ENCODE measurements at places on chromosomes 7 and 10.
A peak's percentile ranks its signal among the peaks of the same experiment; 100 is the strongest.

GRCh38 chr10:52314822-52315552 lies 906 bp downstream of the DKK1 start:
- DNase-seq: no peak

DNA sequence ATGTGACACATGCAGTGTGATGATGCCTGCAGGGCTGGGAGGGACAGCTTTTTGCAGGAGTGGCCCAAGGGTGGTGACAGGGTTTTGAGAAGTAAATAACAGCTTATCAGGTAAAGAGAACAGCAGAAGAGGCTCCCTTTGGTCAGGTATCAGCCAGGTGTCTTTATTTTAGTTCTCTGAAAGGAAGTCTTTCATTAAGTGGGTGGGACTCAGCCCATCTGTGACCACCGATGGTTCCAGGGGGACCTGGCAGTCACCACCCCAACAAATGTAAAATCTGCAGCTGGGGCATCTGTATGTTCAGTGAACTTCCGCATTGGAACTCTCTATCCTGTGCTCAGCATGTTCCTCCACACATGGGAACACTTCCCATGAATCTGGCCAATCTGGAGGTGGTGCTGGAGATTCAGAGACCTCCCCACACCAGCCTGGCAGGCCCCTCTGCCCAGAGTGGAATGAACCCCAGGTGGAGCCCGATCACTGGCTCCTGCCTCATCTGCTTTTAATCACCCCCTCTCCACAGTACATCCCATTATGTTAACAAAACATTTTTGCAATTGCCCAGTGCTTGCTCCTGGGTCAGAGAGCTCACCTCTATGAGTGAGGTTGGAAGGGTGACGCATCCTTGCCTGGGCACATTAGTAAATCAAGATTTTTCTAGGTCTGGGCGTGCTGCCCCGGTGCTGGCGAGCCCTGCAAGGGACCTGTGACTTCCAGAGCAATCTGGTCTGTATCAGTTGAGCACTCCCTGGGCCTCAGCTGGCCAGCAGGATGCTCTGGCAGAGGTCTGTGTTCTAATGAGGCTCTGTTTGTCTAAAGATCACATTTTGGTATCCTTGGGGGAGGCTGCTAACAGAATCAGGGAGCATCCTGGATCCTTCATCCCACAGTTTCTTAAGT lies 140.4 kb upstream of the GDF10 start:
- DNase-seq: no peak

- peak; percentile 46 for DNase-seq
Observed at GRCh38 chr7:148941598-148942275, 57.6 kb upstream of the EZH2 start.

DNA sequence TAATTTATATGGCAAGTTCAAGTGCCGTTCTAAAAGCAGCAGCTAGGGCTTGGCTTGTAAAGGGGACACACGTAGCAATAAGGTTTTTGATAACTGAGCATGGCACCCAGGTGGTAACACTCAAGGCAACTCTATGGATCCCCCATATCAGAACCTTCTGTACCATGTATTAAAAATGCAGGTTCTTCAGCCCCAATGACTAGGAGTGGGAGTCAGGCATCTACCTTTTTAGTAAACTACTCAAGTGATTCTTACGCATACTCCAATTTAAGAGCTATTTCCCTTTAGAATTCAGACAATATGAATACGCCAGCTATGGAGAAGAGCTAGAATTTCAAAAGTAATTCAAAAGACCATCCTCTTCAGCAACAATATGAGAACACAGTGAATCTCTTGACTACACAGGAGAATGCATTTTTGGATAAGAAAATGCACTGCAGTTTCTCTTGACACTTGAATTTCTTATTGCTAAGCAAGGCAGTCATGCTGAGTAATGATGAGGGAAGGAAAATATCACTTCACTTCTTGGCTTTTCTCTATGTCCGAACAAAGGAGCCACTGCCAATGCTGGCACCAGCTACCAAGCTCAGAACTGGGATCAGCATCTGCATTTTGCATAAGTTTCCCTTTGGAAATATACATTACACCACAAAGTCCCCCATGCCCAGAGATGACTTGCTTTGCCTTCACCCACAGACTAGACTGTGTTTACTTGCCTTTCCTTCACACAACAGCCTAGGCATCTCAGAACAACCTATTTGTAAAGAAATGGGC lies 53.5 kb downstream of the ABLIM1 start:
- no peak for DNase-seq

DNA sequence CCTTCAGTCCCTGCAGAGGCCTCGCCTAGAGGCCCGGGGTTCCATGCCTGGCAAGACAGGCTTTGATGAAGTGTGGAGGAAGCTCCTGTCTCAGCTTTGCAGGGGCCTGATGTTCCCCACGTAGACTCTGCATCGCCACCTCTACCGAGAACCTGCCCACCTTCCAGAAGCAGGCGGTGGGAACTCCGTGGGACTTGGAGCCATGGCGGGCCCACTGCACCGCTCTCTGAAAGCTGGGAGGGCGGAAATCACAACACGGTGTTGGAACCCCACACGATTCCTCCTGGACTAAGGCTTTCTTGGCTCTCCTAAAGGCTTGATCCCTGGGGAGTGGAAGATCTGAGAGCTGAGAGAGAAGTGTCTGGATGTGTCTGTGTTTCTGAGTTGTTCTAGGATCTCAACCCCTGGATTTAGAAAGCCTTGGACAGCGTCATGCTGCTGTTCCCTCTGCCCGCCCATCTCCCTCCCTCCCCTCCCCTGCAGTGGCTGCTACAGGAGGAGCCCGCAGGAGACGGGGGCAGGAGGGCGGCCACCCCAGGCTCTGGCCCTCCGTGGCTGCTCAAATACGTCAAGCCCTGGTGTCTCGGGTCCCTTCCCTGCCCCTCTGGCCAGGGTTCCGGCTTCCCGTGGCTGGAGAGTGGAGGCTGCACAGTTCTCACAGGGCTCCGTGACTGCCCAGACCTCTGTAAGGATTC lies 79.7 kb downstream of the VIPR2 start:
- DNase-seq: no peak

DNA sequence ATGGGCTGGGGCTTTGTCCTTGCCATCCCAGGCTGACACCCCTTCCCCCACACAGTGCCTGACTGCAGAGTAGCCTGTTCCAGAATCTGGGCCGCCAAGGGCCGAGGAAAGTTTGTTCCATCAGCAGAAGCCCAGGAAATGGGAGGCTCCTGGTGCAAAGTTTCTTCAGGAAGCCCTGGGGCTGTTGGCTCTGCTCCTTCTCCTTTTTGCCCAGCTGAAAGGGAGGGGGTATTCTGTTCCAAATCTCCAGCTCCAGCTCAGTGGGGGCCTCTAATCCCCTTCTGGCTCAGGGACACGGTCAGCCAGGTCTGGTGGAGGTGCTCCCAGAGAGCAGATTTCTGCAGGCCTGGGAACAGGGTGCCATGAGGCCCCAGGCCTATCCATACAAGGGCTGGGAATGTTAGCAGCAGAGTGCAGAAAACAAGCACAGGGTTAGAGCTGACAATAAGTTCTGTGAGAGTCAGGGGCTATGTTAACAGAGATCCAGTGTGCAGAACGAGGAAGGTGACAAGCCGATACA lies 399.5 kb downstream of the RPS24 start:
- DNase-seq: no peak

DNA sequence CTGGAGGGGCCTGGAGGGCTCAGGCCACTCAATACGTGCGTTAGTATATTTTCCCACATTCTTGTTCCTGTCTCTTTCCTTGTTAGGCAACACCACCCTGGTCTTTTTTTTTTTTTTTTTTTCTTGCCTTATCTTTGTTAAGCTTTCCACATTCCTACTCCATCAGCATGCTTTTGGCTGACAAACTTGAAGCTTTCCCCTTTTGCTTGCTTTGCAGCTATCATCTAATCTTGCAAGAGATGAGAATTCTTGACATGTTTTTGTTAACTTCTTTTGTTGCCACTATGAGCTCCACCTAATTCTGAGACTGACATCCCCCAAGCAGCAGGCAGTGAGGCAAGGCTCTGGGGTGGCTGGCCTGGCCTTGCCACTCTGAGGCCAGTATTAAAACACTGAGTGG lies 52.5 kb upstream of the NRP1 start:
- no peak for DNase-seq

- DNase-seq: no peak
Observed at GRCh38 chr10:102116656-102117055, 3.5 kb downstream of the LDB1 start.

GRCh38 chr10:47143072-47143471 lies 156.9 kb upstream of the GDF10 start:
- no peak for DNase-seq
